ENCODE measurements at places on chromosomes 6 and 20. TPM values are rescaled to one million over a fixed set of nuclear protein-coding genes. Genes with fewer than 3 reads are reported as not detected.

MATN4 gene
- 0.54 TPM for total RNA-seq

EHMT2 gene
- total RNA-seq, result 61.5 TPM

SLC22A3 gene
- total RNA-seq, result 2.7 TPM

PPP1R10 gene
- 55.4 TPM for total RNA-seq

PNLDC1 gene
- total RNA-seq, result not detected

NHLRC1 gene
- 3.9 TPM for total RNA-seq

TRDN gene
- total RNA-seq, result 0.76 TPM

PSORS1C2 gene
- total RNA-seq, result not detected

TEAD3 gene
- 47.5 TPM for total RNA-seq
